Activated CD4-positive, alpha-beta T cell treated with anti-CD3 and anti-CD28 coated beads, Interleukin-2, amount 10 ng/mL, durations not matched to agents 7 days and 5 days (primary cell): ENCODE measurements at places on chromosomes 5 and 9. TPM values are rescaled to one million over a fixed set of nuclear protein-coding genes. Genes with fewer than 3 reads are reported as not detected.
A peak's percentile ranks its signal among the peaks of the same experiment; 100 is the strongest.

DNA sequence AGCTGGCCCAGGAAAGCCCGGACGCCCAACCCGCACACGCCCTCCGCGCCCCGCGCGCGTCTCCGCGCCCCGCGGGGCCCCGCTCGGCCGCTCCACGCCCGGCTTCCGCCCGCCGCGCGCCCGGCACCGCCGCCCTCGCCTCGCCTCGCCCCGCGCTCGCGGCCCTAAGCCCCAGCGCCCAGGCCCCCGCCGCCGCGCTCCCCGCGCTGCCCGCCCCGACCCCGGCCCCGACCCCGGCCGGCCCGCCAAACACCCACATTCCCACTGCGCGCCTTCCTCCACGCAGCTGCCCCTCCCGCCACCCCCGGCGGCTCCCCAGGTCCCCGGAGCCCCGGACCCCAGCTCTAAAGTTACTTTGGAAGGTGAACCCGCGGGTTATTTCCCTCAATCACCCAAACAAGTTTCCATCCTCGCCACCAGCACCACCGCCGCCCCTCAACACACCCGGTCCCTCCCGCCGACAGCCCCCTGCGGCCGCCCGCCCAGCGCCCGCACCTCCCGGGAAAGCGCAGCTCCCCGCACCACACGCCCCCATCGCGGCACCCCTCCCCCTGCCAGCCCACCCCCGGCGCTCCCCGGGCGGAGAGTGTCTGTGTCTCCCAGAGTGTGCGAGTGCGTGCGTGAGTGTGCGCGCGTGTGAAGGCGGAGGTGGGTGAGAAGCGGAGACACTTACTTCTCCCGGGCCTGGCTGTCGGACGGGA, 439 bp downstream of the SSBP2 start:
- H3K27ac ChIP-seq, result peak overlapping the region; percentile 97
- peaks cover 11% of the 10 kb centered on the region for H3K36me3 ChIP-seq
- peak overlapping the region; percentile 90 for H3K4me3 ChIP-seq
- H3K27me3 ChIP-seq, result peaks cover 7% of the 10 kb centered on the region

The SPINK7 gene
- total RNA-seq, result not detected

DNA sequence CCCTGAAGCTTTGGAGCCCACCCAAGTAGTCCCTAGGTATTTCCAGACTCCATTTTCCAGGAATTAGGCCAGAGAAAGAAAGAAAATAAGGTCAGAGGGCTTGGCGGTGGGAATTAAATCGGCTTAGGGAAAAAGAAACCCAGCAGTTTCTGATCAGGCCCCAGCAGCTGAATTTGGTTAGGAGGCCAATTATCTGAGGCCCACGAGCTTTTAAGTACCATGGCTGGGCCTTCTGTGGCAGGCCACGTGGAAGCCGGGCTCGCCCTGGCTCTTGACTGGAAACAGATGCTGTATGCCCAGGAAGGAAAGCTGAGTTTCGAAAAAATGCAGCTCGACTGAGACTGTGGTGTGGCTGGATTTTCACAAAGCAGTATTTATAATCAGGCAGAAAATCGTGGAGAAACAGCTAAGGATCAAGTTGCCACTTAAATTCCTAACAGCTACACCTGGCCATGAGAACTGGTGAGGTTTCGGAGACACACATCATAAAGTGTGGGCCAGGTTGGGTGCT, 75.1 kb upstream of the PANK3 start:
- H3K36me3 ChIP-seq, result no peaks in the 10 kb centered on the region
- no peak overlapping the region for H3K27ac ChIP-seq
- no peak overlapping the region for H3K4me3 ChIP-seq
- H3K27me3 ChIP-seq, result no peaks in the 10 kb centered on the region

GRCh38 chr5:72599519-72600370, 92.5 kb upstream of the ZNF366 start:
- H3K4me1 ChIP-seq, result peaks cover 4% of the 10 kb centered on the region
- H3K36me3 ChIP-seq, result no peaks in the 10 kb centered on the region
